Heart left ventricle (tissue), 16 donors: ENCODE measurements at places on chromosomes 16 and 17.

DNA sequence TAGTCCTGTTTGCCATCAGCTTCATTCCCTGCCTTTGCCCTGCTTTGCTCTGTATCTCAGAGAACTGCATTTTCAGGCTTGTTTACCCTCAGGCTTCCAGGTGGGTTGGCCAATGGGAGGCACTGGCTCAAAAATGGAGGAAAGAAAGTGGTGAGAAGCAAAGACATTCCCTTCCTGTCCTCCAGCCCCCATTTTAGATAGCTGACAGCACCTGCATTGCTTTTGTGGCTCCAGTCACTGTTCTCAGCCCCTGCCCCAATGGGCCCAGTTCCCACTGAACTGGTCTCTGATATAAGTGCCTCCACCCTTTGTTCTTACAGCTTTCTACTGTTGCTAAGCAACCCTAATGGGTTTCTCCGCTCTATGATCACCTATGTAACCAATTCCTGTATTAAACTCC is 19.4 kb upstream of the SDK2 start:
- DNase-seq, result no peak

GRCh38 chr16:47392081-47392480 is 68.8 kb downstream of the ITFG1 start:
- DNase-seq, result no peak

GRCh38 chr17:9825641-9826150 is at the start of gene GLP2R:
GLP2R (plus strand) TSS chr17:9825924; CDS start chr17:9826064, 140 bp downstream.
- DNase-seq, result no peak

DNA sequence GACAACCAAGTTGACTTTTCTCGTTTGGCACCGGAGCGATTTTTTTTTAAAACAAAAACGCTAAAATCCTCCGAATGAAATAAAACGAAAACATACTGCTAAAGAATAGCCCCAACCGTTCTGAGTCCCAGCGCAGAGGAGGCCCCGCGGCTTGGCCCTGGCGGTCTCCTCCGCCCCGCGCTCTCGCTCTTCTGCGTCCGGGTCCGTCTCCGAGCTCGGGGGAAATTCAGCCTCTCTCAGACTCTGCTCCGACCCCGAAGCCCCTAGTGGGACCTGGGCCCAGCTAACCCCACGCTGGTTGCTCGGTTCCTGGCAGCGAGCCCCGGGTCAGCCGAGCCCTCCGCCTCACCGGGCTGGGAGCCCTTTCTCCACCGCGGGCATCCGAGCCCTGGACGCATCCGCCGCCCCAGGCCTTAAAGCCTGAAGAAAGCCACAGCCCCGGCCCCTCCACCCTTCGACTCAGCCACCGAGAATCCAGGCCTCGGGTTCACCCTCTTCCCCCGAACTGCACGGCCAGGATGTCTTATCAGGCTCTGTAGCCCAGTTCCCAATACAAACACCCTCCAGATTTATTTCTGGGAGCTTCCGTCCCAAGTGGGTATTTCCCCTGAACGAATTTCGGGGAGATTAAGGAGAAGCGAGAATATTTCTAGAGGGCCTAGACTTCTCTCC is 1.2 kb downstream of the TBX2 start:
- no peak for DNase-seq

DNA sequence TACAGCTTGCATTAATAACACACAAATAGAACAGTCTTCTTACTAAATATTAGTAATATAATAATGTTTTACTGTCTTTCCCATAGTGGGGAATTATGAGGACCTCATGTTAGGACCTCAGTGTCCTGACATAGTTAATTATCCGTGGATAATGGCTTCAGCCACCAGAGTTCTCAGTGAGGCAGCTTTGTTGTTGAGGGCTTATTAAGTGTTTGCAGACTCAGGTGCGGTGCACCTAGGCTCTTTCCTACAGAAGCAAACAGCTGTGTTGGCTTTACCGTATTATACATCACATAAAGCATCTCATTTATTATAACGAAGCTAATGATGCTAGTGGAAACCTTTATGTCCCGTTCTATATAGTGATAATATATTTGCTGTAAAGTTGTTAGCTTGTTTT is 246.7 kb downstream of the FTO start:
- no peak for DNase-seq

DNA sequence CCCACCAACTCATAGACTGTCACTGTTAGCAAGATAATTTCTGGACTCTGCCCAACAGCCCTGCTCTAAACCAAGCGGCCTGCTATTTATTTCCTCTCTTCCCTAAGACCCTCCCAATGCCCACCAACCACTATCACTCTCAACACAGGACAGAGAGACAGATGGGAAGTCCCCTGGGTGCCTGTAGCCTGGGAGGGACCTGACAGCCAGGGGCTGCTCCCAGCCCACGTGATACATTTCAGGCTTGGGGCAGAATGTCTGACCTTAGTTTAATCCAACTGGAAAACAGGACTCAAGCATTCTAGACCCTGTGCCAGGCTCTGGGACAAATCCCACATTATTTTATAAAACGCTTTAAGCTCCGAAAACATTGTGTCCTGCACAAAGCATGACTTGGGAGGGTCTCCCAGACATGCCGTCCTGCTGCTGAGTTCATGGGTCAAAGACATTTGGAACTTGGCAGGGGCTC is 23.6 kb downstream of the XYLT1 start:
- DNase-seq, result no peak

DNA sequence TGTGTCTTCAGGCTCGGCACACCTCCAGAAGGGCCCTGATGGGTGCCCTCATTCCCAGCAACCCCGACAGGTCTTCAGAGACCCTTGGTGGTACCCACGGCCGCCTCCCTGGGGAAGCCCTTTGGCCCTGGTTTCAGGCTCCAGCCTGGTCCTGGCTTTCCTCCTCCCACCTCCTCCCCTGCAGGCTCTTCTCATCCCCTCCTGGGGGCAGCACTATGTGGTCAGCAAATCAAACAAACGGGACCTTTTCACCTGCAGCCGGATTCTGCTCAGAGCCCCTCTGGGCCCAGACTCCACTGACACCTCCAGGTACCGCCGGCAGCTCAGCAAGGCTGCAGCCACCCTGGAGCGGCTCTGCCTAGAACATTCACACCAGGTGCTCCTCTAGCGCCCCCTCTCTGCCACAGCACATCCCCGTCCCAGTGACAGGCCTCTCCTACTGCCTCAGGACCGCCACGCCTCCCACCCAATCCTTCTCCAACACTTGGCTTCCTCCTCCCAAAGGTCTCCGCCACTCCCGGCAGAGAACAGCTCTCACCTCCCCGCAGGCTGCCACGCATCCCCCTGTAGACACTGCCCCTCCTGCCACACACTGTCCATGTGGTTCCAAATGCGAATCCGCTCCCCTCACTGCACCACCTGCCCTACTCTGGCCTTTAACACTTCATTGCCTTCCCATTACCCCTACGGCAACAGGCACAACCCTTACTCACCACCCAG is 12.0 kb downstream of the CORO7 start:
- DNase-seq, result no peak

GRCh38 chr17:16329519-16330271 is 23.6 kb downstream of the CENPV start:
- DNase-seq, result no peak

DNA sequence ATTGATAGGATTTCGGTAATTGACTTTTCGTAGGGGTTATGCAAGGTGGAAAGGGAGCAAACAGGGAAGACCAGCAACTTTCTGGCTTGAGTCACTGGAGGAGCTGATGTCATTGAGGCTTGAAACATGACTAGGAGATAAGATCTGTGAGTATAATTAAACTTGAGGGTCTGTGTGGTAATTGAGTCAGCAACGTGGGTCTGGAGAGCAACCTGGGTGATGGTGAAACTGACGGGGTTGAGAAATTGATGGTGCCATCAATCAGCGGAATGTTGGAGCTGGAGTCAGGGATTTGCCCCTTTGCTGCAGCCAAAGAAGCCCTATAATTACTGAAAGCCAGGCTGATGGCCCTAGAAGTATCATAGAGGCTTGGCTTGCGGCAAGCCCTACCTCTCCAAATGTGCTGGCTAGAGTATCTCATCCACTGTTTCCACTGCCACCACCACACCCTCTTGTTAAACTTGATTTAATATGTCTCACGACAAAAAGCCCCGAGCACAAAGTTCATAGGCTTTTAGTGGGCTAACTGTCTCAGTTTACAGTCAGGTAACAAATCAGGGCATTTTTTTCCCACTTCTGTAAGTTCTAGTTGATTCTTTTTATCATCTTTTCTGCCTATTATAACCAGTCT is 186.9 kb upstream of the ELAC2 start:
- no peak for DNase-seq

DNA sequence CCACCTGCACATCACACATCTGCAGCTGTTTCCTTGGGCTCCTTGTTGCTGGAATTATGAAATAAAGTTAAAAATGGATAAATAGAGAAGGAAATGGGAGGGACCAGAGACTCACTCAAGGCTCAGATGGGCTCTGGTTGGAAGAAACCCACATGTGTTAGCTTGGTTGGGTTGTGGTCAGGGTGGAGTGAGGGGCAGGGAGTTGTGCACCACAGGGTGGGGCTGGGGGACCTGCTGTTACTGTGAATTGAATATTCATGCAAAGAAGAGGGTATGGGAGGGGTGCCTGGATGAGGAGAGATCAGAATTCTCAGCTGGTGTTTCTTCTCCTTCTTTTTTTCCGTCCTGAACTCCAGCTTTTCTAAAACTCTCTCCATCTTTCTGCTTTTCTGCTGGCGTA is 320.7 kb downstream of the MAP2K4 start:
- DNase-seq, result no peak

GRCh38 chr17:42704837-42705494 is 22.6 kb downstream of the CNTNAP1 start:
- DNase-seq, result no peak

DNA sequence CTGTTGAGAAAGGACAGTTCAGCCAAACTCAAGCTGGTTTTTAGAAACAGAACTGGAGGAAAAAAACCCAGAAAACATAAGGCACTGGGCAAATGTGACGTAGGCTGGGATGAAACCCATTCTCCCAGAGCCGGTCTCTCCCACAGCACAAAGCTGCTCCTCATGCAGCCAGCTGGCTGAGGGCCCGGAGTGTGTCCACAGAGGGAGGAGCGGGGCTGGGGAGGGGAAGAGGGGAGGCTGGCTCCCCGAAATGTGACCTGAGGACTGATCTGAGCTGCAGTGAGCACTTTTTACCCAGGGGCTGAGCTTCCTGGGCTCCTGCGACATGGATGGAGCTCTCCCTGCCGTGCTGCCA is 20.8 kb downstream of the FOXF1 start:
- DNase-seq, result peak; percentile 46

DNA sequence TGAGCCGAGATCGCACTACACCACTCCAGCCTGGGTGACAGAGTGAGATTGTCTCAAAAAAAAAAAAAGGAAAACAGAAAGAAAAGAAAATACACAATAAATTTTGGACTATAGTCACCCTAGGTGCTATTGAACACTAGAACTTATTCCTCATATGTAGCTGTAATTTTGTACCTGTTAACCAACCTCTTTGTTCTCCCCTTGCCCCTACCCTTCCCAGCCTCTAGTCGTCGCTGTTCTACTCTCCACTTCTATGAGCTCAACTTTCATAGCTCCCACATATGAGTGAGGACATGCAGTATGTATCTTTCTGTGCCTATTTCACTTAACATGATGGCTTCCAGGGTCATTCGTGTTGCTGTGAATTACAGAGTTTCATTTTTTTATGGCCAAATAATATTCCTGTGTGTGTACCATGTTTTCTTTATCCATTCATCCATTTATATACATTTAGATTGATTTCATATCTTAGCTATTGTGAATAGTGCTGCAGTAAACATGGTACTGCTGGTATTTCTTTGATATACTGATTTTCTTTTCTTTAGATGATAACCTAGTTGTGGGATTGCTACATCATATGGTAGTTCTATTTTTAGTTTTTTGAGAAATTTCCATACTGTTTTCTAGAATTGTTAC is 28.3 kb downstream of the VPS35L start:
- no peak for DNase-seq

GRCh38 chr16:12661656-12662172 is 142.0 kb downstream of the CPPED1 start:
- DNase-seq, result no peak

DNA sequence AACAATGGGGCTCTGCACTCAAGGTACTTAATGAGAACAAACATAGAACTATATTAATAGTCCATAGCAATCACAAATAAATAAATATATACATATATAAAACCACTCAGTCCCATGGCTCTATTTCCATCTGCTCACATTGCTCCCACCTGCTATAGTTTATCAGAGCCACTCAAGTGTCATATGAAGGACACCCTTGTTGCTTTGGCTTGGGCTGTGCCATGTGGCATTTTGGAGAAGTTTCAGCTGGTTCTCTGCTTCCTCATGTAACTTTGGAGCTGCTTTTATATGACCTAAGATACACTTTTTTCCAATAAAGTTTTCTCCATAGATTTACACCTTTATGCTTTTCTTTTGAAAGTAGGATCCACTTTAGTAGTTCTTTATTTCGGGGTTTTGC is 126.4 kb downstream of the KCNJ2 start:
- DNase-seq, result peak; percentile 30

DNA sequence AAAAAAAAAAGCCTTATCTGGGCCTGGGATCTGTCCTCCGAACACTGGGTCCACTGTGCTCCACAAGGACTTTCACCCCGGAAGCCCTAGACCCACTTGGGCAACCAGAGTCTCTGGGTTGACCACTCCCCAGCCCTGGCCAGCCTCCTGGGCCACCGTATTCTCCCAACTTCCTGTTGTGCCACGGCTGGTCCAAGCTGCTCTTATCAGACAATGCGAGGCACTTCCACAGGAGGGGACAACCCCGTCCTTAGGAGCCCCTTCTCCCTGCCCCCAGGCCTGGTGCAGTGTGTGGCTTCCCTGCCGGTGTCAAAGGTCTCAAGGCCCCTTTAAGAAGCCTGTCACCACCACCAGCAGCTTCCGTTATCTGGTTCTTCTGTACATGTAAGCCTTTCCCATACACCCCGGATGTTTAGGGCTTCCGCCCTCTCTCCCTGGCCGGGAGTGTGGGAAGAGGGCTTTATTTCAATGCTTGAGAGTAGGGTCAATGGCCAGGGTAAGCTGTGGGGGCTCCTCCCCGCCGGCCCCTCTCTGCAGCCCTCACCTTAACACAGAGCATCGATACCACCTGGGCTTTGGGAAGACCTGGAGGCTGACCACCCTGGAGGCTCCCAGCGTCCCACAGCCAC is 313.0 kb downstream of the SEC14L1 start:
- DNase-seq, result peak; percentile 57
